Glutamatergic neuron (in vitro differentiated cells): ENCODE measurements at places on chromosomes 11 and 22.

DNA sequence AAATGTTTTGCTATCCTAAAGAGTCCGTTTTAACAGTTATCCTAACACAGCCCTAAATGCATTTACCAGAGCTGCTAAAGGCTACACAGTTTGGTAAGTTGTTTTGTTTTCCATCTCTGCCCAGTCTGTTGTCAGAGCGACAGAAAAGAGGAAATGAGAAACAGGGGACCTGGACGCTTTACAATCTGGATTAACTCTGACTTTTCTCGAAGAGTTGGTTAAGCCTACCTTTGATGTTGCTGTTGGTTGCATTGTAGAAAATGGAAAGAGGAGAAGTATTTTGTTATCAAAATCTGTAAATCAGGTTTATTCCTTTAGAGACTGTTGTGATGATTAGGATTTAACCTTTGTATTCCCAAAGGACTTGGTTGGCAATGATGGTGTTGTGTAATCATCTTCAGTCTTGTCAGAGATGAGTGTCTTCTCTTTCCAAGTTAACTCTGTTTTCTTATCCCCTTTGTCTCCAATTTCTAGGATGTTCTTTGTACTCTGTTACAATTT lies 481 bp downstream of the ANGPTL5 start:
- DNase-seq, result no peak

- no peak for DNase-seq
Observed at GRCh38 chr22:43500792-43501785, 89.3 kb downstream of the MPPED1 start.

DNA sequence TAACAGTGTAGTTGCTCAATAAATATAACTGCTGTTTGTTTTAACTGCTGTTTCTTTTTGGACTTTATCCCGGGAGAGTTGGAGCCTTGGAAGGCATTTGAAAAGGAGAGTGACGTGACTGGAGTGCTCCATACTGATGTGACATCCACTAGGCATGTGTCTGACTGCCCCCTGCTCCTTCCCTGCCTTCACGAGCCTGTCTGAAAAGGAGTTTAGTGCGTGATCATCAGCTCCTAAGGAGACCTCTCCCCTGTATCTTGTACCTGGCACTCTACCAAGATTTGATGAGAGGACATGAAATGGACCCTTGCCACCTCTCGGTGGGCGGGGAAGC lies 22.9 kb downstream of the ZBTB16 start:
- no peak for DNase-seq

DNA sequence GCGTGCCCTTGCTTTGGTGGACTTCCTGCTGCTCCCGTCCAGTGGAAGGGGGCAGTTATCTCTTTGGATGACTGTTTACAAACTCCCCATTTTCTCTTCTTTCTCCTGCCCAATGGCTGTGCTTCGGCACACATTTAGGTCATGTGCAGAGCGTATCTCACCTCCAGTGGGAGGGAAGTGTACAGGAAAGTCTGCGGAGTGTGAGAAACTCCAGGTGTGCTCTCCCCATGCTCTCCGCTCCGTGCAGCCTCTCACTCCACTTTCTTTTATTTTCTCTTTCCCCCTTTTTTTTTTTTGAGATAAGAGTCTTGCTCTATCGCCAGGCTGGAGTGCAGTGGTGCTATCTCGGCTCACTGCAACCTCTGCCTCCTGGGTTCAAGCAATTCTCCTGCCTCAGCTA lies 11.9 kb upstream of the TEF start:
- no peak for DNase-seq

GRCh38 chr11:10314199-10315072 lies 9.6 kb downstream of the ADM start:
- DNase-seq, result no peak

- no peak for DNase-seq
Observed at GRCh38 chr11:1983601-1983961, 14.1 kb downstream of the H19 start.

- DNase-seq, result peak; percentile 79
Observed at GRCh38 chr11:73184953-73185671, 33.0 kb upstream of the P2RY2 start.

GRCh38 chr11:6240781-6241180 lies 1.9 kb downstream of the CNGA4 start:
- DNase-seq, result no peak

DNA sequence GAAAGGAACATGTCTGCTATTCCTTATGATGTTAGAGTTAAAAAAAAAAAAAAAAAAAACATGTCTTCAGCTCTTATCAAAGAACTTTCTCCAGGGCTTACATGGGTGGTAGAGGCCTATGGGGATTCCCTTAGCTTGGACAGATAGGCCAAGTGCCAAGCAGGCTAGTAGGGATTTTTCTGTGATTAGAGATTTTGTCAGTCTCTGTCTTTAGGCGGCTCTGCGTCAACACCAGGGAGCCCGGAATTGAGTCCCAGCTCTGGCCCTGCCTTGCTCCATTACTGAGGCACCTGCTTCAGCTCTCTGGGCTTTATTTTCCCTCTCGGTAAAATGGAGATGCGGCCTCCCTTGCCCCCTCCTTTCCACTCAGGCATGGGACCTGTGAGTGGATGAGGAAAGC lies 13.1 kb downstream of the CRY2 start:
- no peak for DNase-seq

- no peak for DNase-seq
Observed at GRCh38 chr11:45563810-45564209, 101.6 kb downstream of the CHST1 start.

- no peak for DNase-seq
Observed at GRCh38 chr11:46370253-46370652, 11.2 kb upstream of the MDK start.

GRCh38 chr11:73991471-73992006 lies 8.9 kb upstream of the UCP2 start:
- no peak for DNase-seq

GRCh38 chr11:130932086-130932712 lies 15.9 kb upstream of the SNX19 start:
- DNase-seq, result no peak

GRCh38 chr22:41397143-41397811 lies 15.5 kb downstream of the TEF start:
- no peak for DNase-seq

- DNase-seq, result no peak
Observed at GRCh38 chr22:34416022-34416860, 496.0 kb upstream of the LARGE1 start.

GRCh38 chr22:17007257-17007656 lies 765 bp downstream of the GAB4 start:
- no peak for DNase-seq

GRCh38 chr11:4882543-4882942 lies 843 bp downstream of the OR51T1 start:
- DNase-seq, result no peak

- DNase-seq, result no peak
Observed at GRCh38 chr11:115180272-115180671, 323.9 kb downstream of the CADM1 start.

DNA sequence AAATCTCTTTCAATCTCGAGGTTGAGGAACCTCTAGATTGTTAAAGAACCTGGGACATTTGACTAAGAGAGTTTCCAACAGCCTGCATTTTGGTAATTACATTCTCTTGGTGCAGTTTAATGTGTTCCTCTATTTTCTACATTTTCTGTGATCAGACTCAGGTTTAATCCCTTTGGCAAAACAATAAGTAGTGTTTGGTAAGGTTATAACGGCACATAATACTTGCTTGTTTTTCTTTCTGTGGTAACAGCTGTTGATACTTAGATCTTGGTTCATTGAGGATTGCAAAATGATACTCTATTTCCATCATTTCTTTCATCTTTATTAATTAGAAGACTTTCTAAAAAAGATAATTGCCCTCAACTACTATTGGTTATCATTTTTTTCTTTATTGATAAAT lies 271.3 kb downstream of the SBF2 start:
- DNase-seq, result no peak

DNA sequence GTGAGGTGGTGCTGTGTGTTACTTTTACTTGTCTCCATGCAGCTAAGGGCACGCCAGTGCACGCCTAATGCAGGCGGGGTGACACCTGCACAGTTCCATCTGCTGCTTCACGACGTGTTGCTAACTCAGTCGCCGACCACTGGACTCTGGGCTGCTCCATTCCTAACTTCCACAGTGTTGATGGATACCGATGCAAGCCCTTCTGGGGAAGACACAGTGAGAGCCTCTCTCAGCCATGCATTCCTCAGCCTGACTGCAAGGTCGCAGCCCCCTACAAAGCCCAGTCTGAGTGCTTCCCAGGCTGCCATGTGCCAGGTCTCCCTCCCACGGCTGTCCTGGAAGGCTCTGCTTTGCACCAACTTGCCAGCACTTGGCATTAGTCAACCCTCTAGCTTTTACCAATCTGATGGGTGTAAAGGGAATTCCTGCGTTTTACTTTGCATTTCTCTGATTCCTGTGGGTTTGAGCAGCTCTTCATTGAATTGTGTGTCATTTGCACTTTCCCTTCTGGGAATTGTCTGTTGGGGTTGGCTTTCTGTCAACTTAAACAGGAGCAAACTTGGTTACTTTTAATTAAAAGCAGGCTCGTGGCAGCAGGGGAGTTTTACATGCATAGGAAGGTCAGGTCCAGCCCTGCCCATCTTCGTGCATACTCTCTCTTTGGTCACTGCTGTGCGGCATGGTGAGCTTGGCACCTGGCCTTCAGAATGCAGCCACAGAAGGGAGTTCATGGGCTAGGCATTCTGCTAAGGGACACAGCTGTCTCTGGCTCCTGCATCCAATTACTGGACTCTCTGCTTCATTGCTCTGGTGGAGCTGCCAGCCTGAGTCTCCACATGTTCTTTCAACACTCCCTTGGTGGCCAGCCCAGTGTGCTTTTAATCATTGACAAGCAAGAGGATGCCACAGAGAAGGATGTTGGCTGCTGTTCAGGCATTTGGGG lies 34.6 kb upstream of the SHANK2 start:
- no peak for DNase-seq

- DNase-seq, result peak; percentile 84
Observed at GRCh38 chr11:46315033-46315738, 32.1 kb upstream of the DGKZ start.

DNA sequence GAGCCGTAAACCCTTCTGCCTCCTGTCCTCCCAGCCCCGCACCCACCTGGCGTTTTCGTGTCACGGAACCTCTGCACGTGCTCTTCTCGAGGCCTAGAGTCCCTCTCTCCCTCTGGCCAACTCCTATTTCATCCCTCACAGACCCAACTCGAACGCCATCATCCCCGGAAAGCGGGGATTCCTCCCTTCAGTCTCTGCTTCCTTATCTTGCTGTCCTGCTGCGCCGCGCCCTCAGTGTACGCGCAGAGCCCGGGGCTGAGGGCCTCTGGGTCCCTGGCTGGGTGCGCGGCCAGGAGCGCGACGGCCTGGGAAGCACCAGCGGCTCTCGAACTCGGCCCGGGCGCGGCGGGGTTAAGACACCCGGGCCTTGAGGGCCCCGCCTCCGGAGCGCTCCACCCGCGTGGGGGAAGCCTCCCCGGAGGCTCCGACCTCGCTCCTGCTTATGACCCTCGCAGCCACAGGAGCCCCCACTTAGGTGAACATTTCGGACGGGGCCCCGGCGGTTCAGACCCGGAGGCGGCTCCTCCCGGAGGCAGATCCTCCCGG lies 398 bp upstream of the ATG16L2 start:
- DNase-seq, result no peak

DNA sequence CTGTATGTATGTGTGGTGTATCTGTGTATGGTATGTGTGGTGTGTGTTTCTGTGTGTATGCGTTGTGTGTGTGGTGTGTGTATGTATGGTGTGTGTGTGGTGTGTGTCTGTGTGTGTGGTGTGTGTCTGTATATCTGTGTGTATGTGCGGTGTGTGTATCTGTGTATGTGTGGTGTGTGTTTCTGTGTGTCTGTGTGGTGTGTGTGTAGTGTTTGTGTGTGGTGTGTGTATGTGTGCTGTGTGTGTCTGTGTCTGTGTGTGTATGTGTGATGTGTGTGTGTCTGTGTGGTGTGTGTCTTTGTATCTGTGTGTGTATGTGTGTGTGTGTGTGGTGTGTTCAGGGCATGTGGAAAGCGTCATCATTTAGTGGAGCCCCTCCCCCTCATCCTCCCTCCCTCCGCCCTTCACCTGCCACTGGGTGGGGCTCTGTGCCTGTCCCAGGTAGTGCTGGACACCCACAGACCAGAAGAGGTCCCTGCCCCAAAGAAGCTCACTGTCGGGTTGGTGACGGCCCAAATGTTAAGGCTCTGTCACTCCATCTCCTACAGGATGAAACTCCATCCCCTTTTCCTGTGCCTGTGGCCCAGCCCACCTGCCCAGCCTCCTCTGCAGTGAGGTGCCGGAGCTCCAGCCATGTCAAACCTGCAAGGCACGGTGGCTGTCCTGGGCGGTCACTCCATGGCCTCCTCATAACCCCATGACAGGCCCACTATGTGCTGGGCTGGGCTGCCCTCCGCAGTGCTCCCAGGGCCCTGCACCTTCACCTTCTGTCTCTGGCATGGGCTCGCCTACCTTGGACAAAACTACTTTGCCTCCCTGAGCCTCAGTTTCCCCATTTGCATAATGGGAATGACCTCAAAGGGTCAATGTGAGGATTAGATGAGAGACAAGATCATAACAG lies 23.4 kb upstream of the SHISAL1 start:
- DNase-seq, result no peak

GRCh38 chr11:70705930-70706329 lies 307.6 kb downstream of the CTTN start:
- no peak for DNase-seq

DNA sequence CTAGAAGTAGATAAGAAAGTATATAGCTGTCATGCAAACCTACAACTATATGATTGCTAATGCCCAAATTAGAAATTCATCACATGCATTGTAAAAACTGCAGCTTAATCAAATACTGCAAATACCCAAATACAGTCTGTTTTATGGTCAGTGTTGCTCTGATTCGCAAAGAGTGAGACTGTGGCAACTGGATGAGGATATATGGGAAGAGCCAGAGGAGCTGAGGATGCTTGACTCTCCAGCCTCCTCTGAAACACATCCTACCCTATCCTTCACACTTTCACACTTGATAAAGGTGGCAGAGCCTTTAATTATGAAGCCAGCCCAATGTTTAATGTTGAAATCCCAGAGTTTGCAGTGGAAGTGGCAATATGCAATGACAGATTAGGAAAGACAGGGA lies 21.9 kb upstream of the OR2AT4 start:
- DNase-seq, result no peak

GRCh38 chr22:45317551-45318167 lies 7.9 kb downstream of the FAM118A start:
- DNase-seq, result peak; percentile 58

DNA sequence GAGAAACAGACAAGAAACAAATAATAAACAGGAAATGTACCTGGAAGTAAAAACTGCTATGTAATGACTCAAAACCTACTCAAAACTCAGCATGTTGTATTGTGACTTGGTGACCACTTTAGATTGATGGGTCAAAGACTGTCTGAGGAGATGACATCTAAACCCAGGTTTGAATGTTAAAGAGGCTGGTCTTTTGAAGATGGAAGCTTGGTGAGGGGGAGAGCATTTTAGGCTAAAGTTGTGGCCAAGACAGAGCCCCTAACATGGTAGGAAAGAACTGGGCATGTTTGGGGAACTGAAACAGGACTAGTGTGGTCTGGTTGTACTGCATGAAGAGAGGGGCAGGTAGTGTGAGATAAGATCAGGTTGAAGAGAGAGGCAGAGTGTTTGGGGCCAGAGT lies 85.3 kb upstream of the MYO18B start:
- DNase-seq, result no peak
